ENCODE measurements at places on chromosomes 11 and 22. TPM values are rescaled to one million over a fixed set of nuclear protein-coding genes. Genes with fewer than 3 reads are reported as not detected.

NXPE1 gene
- total RNA-seq: not detected

GRCh38 chr11:64638018-64638665 lies 47.1 kb downstream of the SLC22A12 start:
- H3K27ac ChIP-seq: no peak overlapping the region
- no peaks in the 10 kb centered on the region for H3K36me3 ChIP-seq
- no peak for DNase-seq
- H3K27me3 ChIP-seq: peaks cover 25% of the 10 kb centered on the region
- H3K4me1 ChIP-seq: no peaks in the 10 kb centered on the region
- no peak overlapping the region for H3K4me3 ChIP-seq

MAJIN gene
- not detected for total RNA-seq

SAA4 gene
- total RNA-seq: not detected

GRCh38 chr11:2310786-2311352 lies 9.1 kb downstream of the TSPAN32 start:
- H3K4me3 ChIP-seq: no peak overlapping the region
- no peaks in the 10 kb centered on the region for H3K36me3 ChIP-seq
- peaks cover 7% of the 10 kb centered on the region for H3K4me1 ChIP-seq
- H3K27ac ChIP-seq: no peak overlapping the region

DNA sequence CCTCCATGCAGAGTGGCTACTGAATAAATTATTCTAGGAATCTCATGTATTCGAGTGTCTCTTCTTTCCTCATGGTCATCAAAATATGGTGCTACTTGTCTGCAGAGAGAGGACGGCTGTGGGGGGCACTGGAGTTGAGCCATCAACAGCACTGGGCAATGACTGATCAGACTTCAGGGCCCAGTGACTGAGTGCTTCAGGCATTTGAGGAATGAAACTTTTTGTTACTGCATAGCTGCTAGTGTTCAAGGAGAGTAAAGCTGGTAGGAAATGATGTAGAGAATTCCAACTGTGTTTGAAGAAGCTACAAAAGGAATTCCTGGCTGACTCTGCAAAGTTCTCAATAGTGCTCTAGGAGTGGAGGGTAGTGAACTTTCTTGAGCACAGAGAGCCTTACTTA lies 277.7 kb downstream of the CADM1 start:
- H3K4me1 ChIP-seq: peaks cover 26% of the 10 kb centered on the region
- no peak overlapping the region for H3K4me3 ChIP-seq
- no peaks in the 10 kb centered on the region for H3K27me3 ChIP-seq
- H3K36me3 ChIP-seq: no peaks in the 10 kb centered on the region

GRCh38 chr11:28209906-28210305 lies 101.7 kb downstream of the METTL15 start:
- H3K27ac ChIP-seq: no peak overlapping the region
- no peak overlapping the region for H3K4me3 ChIP-seq
- H3K36me3 ChIP-seq: peaks cover 29% of the 10 kb centered on the region
- H3K27me3 ChIP-seq: no peaks in the 10 kb centered on the region
- H3K4me1 ChIP-seq: no peaks in the 10 kb centered on the region

DNA sequence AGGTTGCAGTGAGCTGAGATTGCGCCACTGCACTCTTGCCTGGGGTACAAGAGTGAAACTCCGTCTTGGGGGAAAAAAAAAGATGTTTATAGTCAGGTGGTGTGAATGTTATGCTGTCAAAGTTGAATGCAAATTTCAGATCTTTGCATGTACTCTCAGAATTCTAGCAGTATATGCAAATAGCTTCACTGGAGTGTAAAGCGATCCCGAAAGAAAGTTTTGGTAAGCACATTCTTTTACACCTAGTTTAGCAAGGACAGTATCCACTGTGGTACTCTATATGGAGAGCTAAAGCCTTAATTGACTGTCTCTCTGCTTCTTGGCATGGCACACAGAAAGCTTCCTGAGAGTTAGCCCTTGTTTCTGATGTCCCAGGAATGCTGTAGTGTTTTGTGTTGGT lies 4.0 kb downstream of the JAM3 start:
- H3K36me3 ChIP-seq: no peaks in the 10 kb centered on the region
- DNase-seq: no peak
- peaks cover 45% of the 10 kb centered on the region for H3K27me3 ChIP-seq
- no peak overlapping the region for H3K4me3 ChIP-seq

GRCh38 chr11:24609192-24610119 lies 112.6 kb downstream of the LUZP2 start:
- DNase-seq: no peak
- H3K4me1 ChIP-seq: no peaks in the 10 kb centered on the region
- peaks cover 34% of the 10 kb centered on the region for H3K27me3 ChIP-seq
- no peak overlapping the region for H3K27ac ChIP-seq

GGT1 gene
- 0.63 TPM for total RNA-seq

FXYD2 gene
- total RNA-seq: not detected

DNA sequence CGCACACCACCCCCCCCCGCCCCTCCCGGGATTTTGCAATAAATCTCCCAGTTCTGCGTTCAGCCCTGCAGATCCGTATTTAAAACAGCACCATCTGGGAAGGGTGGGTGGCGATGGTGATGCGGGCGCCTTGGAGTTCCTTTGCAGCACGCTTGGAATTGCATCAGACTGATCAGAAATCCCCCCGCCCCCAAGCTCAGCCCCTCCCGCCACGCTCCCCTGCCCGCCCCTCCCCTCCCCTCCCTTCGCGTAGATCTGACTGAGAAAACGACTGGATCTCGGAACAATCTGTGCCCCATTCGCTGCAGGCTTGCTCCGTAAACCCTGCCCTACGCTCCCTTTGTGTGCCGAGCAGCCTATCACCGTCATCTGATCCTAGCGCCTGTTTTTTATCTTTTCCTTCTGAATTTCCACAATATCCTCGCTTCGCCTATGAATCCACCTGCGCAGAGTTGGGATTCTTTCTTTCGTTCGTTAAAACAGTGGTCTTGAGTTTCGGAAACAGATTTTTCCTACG lies 18.1 kb upstream of the BDNF start:
- H3K4me3 ChIP-seq: peak overlapping the region; percentile 81
- H3K27ac ChIP-seq: peak overlapping the region; percentile 89
- H3K36me3 ChIP-seq: no peaks in the 10 kb centered on the region
- peak; percentile 89 for DNase-seq
- H3K27me3 ChIP-seq: peaks cover 9% of the 10 kb centered on the region

DNA sequence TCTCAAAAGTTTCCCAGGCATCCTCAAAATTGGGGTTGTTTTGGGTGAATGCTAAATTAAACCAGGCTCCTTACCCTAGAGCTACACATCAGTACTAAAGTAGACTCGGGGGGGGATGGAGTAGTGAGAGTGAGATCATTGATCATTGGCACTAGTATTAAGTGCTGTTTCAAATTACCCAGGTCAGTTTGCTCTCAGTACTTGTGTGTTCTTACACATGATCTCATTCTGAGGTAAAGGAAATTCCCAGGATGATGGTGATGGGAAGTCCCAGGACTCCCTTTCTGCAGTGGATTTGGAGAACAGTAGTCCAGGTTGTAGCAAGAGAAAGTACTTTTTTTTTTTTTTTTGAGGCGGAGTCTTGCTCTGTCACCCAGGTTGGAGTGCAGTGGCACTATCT lies 12.5 kb downstream of the RBM4 start:
- peaks cover 94% of the 10 kb centered on the region for H3K36me3 ChIP-seq
- H3K4me3 ChIP-seq: no peak overlapping the region
- H3K27ac ChIP-seq: no peak overlapping the region
- H3K27me3 ChIP-seq: no peaks in the 10 kb centered on the region
- peaks cover 19% of the 10 kb centered on the region for H3K4me1 ChIP-seq

P4HA3 gene
- 0.93 TPM for total RNA-seq

- H3K4me1 ChIP-seq: no peaks in the 10 kb centered on the region
- H3K36me3 ChIP-seq: no peaks in the 10 kb centered on the region
- no peak overlapping the region for H3K27ac ChIP-seq
- H3K4me3 ChIP-seq: no peak overlapping the region
- no peaks in the 10 kb centered on the region for H3K27me3 ChIP-seq
These were observed 82.6 kb downstream of the DHCR7 start for GRCh38 chr11:71365626-71366025.

GRCh38 chr11:44452827-44453572 lies 112.5 kb upstream of the CD82 start:
- H3K36me3 ChIP-seq: no peaks in the 10 kb centered on the region
- no peak overlapping the region for H3K4me3 ChIP-seq
- H3K27me3 ChIP-seq: no peaks in the 10 kb centered on the region

CBX6 gene
- total RNA-seq: 22.9 TPM

GRCh38 chr11:46015941-46016340 lies 93.5 kb downstream of the LARGE2 start:
- no peak for DNase-seq
- no peaks in the 10 kb centered on the region for H3K4me1 ChIP-seq
- H3K4me3 ChIP-seq: no peak overlapping the region
- no peaks in the 10 kb centered on the region for H3K27me3 ChIP-seq
- no peak overlapping the region for H3K27ac ChIP-seq
- peaks cover 6% of the 10 kb centered on the region for H3K36me3 ChIP-seq

- no peak overlapping the region for H3K4me3 ChIP-seq
- no peak overlapping the region for H3K27ac ChIP-seq
- no peaks in the 10 kb centered on the region for H3K36me3 ChIP-seq
- no peak for DNase-seq
- H3K4me1 ChIP-seq: no peaks in the 10 kb centered on the region
- H3K27me3 ChIP-seq: no peaks in the 10 kb centered on the region
These were observed 4.2 kb downstream of the SCGB1C1 start for GRCh38 chr11:196786-197731.

KCNQ1OT1 gene
- total RNA-seq: 1.7 TPM

ROBO3 gene
- 104 TPM for total RNA-seq

VSIG10L2 gene
- total RNA-seq: not detected

- DNase-seq: no peak
- no peak overlapping the region for H3K4me3 ChIP-seq
- H3K36me3 ChIP-seq: no peaks in the 10 kb centered on the region
- no peaks in the 10 kb centered on the region for H3K4me1 ChIP-seq
These were observed 241.6 kb upstream of the CADM1 start for GRCh38 chr11:115745610-115746512.

DNA sequence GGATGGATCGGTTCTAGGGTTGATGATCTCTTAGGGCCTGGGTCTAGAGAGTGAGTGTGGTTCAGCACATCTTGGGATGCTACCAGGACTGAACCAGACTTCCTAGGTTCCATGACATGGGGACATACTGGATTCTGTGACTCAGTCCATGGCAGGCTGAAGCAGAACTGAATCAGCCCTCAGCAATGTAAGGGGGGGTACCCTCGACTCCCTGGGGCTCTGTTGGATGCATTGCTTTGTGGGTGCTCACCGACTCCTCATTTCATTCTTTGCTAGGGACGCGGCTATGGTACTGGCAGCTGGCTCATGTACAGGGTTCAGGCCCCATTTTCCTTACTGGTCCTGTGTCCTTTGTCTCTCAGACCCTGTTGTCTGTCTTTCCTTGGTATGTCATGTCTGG lies 733 bp upstream of the GRAMD1B start:
- peaks cover 31% of the 10 kb centered on the region for H3K27me3 ChIP-seq
- peaks cover 6% of the 10 kb centered on the region for H3K36me3 ChIP-seq
- H3K27ac ChIP-seq: no peak overlapping the region
- no peaks in the 10 kb centered on the region for H3K4me1 ChIP-seq

GAB4 gene
- not detected for total RNA-seq

- peaks cover 11% of the 10 kb centered on the region for H3K36me3 ChIP-seq
- H3K27me3 ChIP-seq: no peaks in the 10 kb centered on the region
- H3K4me1 ChIP-seq: no peaks in the 10 kb centered on the region
- H3K27ac ChIP-seq: no peak overlapping the region
- no peak for DNase-seq
These were observed 18.5 kb downstream of the MYBPC3 start for GRCh38 chr11:47333886-47334443.

- H3K4me3 ChIP-seq: no peak overlapping the region
- no peak overlapping the region for H3K27ac ChIP-seq
These were observed 19.0 kb upstream of the STK33 start for GRCh38 chr11:8613036-8613435.

CASP1 gene
- total RNA-seq: 34.4 TPM

DNA sequence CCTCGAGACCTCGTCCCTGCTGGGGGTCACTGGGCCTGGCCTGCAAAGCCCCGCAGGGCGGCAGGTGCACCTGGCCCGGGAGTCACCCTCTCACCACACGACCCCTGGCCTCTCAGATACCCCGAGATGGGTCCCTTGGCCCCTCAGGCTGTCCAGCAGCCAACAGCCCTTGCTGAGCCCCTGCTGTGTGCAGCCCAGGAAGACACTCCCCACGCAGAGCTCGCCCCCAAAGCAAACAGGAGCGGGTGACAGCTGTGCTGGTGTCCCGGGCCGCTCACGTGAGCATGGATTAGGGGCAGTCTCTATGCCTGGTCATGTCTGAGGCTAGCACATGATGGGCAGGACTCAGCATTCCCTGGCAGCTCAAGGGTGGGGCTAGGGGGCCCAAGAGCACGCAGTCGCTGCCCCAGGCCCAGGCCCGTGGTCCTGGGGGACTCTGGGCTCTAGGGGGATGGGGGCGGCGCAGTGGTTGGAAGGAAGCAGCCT lies 31.3 kb downstream of the WNT7B start:
- no peak overlapping the region for H3K4me3 ChIP-seq
- H3K27ac ChIP-seq: no peak overlapping the region
- H3K27me3 ChIP-seq: no peaks in the 10 kb centered on the region
- H3K4me1 ChIP-seq: peaks cover 5% of the 10 kb centered on the region

- DNase-seq: no peak
- H3K27me3 ChIP-seq: no peaks in the 10 kb centered on the region
These were observed 49.2 kb downstream of the SHISAL1 start for GRCh38 chr22:44263547-44263946.

SERHL2 gene
- total RNA-seq: not detected

TBX10 gene
- not detected for total RNA-seq

DNA sequence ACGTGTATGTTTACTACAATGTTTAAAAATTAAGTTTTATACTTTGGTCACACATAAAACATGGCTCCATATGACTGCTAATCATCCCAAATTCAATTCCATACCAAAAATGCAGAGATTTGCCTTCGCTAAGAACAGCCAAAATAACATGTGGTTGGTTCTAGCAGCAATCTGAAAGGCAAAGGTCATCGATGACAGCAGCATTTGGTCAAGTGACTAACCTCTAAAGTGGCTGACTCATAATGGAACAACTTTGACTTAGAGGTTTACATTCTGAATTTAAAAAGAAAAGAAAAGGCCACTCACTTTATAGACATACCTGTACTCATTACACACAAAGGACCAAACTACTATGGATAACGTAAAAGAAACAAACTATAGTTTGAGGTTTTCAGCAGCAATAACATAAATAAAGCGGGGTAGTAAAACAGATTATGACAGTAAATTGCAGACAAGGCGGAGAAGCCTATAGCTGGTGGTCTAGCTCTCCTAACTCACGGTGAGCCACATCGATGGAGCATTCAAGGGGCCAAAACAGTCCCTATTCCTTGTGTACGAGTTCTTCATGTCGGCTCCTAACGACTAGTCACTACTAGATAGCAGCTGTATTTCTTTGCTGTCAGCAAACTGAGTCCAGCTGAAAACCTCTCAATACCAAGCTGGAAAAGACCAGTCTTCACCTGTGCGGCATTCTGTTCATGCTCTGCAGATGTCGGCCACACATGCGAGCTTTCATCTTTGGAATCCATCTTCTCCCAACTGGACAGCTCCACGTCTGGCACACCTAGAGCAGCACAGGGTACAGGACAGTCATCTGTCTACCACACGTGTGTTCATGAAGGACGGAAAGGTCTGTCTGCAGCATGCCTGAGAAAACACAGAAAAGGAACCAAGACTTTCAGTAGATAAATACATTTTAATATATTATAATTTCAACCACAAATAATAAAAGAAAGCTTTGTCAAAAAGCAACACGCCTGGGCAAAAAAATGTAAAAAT lies 42.1 kb downstream of the PRDM10 start:
- H3K36me3 ChIP-seq: peaks cover 24% of the 10 kb centered on the region
- no peaks in the 10 kb centered on the region for H3K27me3 ChIP-seq
- H3K4me3 ChIP-seq: no peak overlapping the region
- no peak overlapping the region for H3K27ac ChIP-seq
- DNase-seq: peak; percentile 63
- peaks cover 7% of the 10 kb centered on the region for H3K4me1 ChIP-seq

GRCh38 chr11:43518408-43519160 lies 159.9 kb downstream of the TTC17 start:
- peak; percentile 11 for DNase-seq
- no peaks in the 10 kb centered on the region for H3K36me3 ChIP-seq
- H3K27me3 ChIP-seq: peaks cover 7% of the 10 kb centered on the region
- H3K27ac ChIP-seq: no peak overlapping the region
- no peak overlapping the region for H3K4me3 ChIP-seq

FDXACB1 gene
- 0.79 TPM for total RNA-seq
